ENCODE measurements at places on chromosomes 6 and 20.

GRCh38 chr6:50936277-50936681 is 117.6 kb downstream of the TFAP2B start:
- no peak for DNase-seq

DNA sequence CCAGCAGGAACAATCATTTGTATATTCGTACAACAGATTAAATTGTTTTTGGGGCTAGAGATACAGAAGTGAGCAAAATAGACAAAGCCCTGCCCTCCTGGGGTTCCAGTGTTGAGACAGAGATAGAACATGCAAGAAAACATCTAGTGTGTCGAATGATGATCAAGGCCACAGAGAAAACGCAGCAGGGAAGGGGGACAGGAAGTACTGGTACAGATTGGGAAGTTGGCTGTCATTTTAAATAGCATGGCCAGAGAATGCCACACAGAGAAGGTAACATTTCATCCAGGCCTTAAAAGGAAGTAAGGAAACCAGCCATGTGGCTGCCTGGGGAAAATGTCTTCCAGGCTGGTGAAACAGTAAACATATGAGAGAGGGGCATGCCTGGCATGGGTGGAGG is 202.6 kb upstream of the MYLIP start:
- DNase-seq, result no peak

DNA sequence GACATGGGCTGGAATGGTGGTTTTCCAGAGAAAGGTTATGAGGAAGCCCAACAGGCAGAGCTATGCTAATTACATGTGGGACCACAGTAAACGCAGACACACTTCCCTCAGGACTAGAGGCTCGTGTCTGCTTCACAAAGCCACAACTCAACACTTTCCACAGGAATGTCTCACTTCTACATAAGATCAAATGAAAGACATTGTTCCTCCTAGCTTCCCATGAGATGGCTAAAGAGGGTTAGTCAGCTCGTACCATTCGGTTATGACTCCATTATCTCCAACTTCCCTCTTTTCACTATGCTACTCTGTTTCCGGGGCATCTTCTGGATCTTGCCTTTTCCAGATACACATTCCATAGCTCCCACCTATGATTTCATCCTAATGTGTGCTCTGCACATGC is 29.1 kb upstream of the ZC3H12D start:
- DNase-seq, result no peak

- DNase-seq, result no peak
These were observed 11.3 kb downstream of the CARMIL1 start for GRCh38 chr6:25290306-25291060.

- no peak for DNase-seq
These were observed 213.5 kb downstream of the MANEA start for GRCh38 chr6:95790787-95791186.

DNA sequence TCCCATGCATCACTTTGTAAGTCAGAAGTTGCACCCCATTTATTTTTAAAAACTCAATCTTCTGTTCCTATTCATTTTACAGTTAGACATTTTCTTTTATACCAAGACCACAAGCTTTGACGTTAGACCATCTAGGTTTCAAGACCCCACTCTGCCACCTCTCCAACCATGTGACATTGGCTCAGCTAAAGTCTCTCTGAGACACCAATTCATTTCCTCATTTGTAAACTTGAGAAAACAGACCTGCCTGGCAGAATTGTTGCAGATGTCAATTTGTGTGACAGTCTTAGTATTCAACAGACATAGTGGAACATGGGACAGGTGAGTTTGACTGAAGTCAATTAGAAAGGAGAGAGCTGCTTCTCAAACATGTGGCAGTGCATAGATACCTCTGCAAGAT is 55.6 kb upstream of the CSE1L start:
- DNase-seq, result no peak
